RPMI8226 (cell line): ENCODE measurements at places on chromosomes 12 and 14.

GRCh38 chr12:96104566-96104965 is 69.2 kb upstream of the LTA4H start:
- DNase-seq: no peak

DNA sequence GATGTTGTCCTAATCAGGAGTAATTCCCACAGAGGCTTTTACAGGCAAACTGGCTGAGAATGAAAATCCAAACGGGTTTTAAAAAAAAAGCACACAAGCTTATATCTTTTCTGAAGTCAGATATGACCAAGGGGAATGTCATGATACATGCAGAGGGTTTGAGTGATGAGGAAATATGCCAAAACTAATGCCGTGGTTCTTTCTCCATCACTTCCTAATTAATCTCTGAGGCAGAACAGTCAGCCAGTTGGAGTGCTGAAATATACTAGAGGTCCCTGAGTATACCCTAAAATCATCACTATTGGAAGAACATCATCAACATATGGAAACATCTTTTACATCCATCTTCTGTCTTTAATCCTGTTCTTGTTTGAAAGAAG is 160.8 kb upstream of the FAR2 start:
- no peak for DNase-seq

GRCh38 chr12:131065801-131066200 is 112.1 kb downstream of the ADGRD1 start:
- DNase-seq: no peak

DNA sequence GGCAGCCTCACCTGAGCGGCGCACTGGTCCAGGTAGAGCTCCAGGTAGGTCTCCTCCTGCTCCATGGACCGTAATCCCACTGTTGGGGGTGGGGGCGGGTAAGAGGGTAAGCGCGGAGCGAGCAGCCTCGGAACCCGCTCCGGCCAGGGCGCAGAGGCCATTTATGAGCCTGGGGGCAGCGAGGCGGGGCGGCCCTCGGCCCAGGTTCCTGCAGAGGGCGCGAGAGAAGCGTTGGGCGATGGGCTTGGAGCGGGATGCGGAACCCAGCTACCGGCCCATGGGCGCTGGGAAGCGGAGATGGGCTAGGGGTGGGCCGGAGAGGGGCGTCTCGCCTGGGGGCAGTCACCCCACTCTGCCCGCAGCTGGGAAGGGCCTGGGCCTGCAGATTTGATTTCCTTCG is at the start of gene TBPL2:
TBPL2 (minus strand) TSS at position 232 of the 400 bp plus-strand sequence; CDS start at position 65, 167 bp downstream.
- DNase-seq: no peak

DNA sequence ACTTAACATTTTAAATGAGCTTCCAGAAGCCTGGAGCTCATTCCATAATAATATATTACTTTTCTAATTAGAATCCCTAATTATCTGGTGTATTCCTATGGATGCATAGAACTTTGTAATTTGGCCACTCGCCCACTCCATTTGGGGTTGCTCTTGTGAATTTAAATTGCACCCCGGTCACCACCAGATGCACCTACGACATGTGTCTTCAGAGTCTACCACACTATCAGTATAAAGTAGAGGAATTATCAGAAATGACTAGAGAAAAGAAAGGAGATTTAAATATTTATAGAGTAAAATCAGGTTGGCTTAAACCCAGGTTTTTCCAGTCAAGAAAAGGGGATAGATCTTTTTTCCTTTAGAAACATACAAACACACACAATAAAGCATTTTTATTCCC is 145.8 kb upstream of the DCN start:
- DNase-seq: no peak

DNA sequence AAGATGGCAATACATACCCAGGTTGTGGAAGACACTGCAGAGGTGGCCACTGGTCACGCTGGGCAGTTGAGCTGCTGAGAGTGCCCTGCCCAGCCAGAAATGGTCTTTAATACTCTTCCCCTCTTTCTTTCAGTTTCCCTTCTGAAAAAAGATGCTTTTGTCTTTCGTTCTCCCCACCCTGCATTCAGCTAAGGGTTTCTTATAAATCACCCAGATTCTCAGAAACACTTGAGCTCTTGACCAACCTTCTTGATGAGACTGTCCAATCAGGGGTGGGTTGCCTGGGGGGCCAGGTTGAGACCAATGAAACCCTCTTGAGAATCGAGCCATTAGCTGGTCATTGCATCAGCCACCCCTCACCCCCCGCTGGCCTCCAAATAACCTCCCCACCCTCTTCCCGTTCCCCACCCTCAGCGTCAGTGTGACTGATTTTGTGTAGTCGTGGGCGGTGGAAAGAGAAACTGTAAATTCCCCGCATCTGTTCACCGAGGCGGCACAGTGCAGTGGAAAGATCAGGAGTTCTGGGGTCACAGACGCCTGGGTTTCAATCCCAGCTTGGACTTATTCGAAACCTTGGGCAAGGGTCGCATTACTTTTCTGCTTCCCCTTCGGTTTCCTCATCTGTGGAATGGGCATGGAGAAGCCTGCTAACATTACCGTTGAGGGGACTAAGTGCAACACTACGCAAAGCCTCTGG is 52.3 kb downstream of the SLC25A47 start:
- DNase-seq: no peak
